ENCODE measurements at places on chromosomes 5 and 9.

- no peak for DNase-seq
These were observed 456.9 kb downstream of the PRELID2 start for GRCh38 chr5:145378226-145378625.

DNA sequence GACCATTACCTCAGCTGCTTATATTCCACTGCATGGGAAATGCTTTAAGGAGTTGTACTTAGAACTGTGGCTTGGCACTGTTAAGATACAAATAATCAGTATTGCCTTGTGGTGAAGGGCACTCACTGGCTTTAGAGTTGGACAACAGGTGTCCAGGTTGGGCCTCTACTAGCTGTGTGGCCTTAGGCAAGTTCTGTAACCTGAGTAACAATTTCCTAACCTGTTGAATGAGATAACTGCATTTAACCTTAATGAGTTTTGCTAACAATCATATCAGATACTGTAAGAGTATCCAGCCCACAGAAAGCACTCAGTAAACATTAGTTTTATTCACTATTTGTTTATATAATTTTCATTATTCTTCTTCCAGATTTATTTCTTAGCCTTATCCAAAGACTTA lies 17.2 kb upstream of the HK3 start:
- DNase-seq: no peak

DNA sequence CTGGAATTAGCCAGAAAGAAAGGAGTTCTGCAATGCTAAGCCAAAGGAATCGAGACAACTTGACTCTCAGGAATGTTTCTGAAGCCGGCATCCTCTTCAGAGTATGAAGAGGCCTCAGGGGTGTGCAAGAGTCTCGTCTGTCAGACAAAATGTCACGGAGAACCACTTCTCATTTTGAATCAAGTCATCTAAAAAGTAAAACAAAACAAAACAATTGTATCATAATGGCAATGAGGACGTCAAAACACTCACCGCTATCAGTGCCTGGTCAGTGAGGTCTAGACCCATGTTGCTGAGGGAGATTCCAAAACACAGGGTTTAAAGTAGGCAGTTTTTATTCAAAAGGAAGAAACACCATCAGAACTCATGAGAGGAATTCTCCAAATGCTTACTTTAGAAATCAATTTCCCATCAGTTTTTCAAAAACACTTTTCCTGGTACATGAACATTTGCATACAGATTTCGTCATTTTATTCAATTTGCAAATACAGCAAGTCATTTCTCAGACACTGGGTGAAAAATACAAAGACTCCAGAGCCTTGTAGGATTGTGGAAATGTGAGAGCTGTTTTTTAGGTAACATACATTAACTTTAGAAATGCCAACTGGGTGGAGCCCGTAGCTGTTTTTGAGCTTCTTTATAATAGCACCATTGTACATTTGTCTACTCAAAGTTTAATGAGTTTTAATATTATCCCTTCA lies 89.5 kb upstream of the MAP3K1 start:
- no peak for DNase-seq

- no peak for DNase-seq
These were observed 73.5 kb downstream of the IQGAP2 start for GRCh38 chr5:76476474-76477038.

DNA sequence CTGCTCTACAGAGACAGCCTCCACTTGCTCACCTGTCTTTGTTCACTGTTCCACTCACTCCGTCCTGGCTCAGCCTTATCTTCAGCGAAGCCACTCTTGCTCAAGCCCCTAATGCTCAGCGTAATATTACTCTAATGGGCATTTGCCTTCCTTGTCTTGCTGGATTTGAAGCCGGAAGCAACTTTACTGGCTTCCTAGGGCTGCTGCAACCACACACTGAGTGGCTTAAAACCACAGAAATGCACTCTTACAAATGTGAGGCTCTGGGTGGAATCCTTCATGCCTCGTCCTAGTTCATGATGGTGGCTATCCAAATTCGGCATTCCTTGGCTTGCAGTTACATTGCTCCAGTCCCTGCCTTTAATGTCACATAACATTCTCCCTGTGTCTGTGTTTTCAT lies 85.5 kb upstream of the MARCHF11 start:
- no peak for DNase-seq

DNA sequence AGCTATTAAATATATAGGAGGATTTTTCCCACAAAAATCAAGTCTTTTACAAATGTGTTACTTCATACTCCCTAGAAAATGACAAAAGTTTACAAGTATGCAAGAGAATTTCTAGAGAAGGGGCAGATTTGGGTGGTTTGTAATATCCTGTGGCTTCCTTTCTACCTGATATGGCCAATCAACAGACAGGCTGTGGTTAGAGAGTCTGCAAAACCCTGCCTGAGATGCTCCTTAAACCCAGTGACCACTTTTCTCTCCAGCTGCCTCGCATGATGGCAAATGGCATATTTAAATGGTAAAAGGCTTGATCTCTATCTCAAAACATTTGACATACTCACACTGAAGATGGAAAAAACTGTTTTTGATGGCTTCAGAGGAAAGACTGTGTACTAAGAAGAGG lies 550.1 kb upstream of the ZNF462 start:
- DNase-seq: no peak
